Stimulated activated CD4-positive, alpha-beta T cell treated with anti-CD3 and anti-CD28 coated beads, Interleukin-4, amount 100 ng/mL, for 48 hours (primary cell): ENCODE measurements at places on chromosomes 12 and 14.

GRCh38 chr14:60164712-60165546 is at the start of gene DHRS7:
DHRS7 (minus strand) TSS chr14:60165398; CDS start chr14:60165309, 89 bp downstream.
- DNase-seq = peak; percentile 60

DNA sequence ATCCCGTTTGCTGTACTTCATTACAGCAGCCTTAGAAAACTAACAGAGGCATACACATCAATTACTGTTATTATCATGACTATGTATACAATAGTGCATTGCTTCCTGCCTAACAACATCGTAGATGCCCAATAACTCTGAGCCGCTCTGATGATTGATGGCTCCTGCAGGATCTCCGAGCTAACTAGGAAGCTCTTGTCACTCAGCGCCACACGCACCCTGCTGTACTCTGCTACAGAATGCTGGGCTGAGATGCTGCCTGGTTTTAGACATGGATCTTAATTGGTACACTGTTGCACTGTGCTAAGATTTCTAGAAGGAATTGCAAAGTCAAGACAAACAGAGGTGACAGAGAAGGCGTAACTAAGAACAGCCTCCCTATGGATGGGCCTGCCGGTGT is 169.3 kb downstream of the SLC15A4 start:
- no peak for DNase-seq

DNA sequence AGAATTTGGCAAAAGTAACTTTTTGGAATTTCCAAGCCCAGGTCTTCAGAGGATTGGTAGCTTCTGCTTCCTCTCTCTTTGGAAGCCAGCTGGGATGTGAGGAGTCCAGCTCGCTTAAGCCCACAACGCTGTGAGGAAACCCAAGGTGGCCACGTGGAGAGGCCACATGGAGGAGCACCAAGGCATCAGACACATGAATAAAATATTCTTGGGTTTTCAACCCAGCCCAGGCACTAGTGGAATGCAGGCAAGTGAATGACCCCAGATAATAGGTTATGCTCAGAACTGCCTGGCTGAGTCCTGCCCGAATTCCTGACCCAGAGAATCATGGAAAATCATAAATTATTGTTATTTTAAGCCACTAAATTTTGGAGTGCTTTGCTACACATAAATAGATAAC is 119.7 kb upstream of the PARP11 start:
- DNase-seq = no peak

DNA sequence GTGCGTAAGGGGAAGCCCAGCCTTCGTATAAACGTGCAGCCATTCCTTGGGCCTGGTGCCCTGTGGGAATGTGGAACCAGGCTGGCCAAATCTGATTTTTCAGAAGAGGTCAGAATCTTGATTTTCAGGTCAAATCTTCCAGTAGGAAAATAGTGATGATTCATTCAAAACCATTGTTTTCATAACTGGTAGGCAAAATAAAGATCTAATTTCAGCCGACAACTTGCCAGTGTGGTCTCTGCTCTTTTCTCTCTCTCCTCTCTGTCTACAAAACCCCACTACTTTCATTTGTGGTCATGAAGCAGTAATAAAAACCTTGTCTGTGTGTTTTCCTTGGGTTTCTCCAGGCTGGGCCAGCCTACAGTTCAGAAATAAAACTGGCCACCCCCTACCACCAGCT is 135.1 kb downstream of the RBM19 start:
- DNase-seq = no peak

GRCh38 chr12:47910486-47910885 is 5.7 kb upstream of the VDR start:
- no peak for DNase-seq

GRCh38 chr12:104649217-104649824 is 192.6 kb downstream of the CHST11 start:
- no peak for DNase-seq

DNA sequence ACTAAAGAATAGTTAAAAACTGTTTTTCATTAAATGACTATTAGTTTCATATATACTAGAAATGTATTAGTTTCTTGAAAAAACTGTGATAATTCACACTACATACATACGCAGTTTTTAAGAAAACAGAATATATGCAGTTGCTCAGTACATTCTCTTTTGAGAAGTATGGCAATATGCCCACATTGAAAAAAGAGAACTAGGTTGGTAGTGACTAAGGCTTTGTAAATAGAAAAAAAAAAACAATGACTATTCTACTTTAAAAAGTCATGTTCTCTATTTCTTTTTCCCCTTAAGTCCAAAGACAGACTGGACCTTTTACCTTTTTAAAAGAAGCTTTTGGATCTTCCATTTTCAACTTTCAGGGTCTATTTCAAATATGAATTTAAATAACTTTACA is 25.0 kb downstream of the SNX6 start:
- no peak for DNase-seq

DNA sequence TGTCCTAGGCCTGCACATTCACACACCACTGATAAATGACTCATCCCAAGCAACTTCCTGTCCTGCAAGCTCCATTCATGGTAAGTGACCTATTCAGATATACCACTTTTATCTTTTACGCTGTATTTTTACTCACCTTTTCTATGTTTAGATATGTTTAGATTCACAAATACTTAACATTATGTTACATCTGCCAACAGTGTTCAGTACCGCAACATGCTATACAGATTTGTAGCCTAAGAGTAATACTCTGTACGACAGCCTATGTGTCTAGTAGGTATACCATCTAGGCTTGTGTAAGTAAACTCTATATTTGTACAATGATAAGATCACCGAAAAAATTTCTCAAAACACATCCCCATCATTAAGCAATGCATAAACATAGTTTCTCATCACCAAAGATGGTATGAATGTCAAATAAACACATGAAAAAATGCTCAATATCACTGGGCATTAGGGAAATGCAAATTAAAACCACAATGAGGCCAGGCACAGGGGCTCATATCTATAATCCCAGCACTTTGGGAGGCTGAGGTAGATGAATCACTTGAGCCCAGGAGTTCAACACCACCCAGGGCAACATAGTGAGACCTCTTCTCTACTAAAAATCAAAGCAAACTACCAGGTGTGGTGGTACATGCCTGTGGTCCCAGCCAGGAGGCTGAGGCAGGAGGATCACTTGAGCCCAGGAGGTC is 20.7 kb downstream of the ATXN2 start:
- DNase-seq = no peak

GRCh38 chr14:70879448-70879847 is 27.8 kb upstream of the PCNX1 start:
- no peak for DNase-seq

GRCh38 chr12:77648716-77649115 is 182.0 kb upstream of the NAV3 start:
- no peak for DNase-seq

DNA sequence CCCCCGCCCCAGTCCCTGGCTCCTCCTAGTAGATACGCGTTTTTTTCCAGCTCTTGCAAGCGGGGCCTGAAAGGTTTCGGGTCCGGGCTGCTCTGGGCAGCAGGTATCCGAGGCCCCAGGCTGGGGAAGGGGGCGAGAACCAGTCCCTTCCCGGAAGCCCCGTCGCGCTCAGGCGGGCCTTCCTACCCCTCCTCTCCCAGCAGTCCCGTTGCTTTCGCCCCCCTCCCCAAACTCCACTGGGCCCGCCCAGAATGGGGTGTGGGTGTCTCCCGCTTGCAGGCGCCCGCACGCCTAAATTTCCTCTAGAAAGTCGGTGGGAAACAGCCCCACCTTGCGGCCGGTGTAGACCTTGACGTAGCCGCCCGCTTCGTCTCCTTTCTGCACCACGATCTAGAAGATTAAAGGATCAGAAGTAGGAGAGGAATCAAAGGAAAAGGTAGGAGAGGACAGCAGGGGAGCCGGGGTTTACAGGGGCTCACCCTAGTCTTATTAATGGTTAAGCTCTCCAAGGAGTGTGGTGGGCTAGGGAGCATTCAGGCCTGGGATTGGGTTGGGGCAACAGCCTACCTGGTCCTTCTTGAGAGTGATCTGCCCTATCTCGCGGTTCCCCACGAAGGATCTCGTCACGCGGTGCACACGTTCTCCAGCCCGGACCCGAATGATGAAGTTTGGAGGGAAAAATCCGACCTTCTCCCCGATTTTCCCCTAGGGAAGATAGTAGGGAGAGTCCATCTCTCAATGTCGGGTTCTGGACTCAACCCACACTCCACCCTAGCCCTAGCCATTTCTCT is 7.3 kb downstream of the STAC3 start:
- peak; percentile 73 for DNase-seq

GRCh38 chr12:94987076-94987669 is 16.3 kb downstream of the NDUFA12 start:
- DNase-seq = no peak

DNA sequence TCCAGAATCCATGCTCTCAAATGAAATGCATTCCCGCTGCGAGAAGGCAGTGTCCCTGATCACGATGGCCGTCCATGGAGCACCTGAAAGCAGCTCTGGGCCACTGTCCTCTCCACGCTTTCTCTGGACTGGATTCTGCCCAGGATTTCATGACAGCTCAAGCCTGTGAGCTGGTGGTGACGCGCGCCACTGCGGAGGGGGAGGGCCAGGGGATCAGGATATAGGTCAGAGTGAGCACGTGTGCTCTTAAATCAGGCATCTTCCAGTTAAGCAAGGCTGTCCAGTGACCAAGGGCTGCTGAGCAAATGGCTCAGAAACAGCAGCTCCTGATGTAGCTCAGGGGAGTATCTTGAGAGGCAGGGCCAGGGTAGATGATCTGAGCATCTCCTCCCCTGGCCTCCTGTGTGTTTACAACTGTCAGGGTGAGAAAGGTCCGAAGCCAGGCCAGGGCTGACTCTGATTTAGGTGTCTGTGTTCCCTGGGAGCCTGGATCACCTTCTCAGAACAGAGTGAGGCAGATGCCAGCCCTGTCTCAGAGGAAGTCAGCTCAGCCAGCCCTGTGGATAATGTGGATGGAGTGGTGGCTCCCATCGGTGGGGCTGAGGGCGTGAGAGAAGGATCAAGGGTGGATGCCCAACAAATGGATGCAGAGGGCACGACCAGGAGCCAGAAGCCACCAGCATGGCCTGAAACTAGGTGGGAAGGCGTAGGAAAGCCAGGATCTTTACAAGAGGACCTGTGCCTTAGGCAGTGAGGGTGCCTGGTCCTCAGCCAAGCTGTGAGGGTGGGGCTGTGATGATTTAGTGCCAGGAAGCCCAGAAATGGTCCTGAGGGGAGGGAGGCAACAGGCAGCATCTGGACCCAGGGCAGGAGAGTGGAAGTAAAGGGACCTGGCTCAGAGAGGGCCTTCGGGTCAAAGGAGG is 55.3 kb downstream of the ELK3 start:
- no peak for DNase-seq

DNA sequence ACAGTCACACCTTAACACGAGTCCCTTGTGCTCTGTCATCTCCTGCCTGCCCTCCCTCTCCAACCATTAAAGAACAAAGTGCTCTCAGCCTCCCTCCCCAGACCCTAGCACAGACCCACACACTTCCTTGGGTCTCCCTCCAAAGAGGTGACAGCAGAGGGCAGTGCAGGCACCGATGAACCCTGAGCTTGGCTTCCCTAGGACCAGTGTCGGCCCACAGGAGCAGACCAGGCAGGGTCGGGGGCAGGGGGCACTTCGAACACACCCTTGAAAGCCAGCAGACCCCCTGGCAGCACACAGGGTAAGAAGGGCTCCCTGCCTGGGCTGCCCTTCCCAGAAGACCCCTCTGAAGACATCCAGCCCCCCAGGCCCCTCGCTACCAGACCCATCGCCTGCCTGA is 7.0 kb downstream of the CDK2AP1 start:
- no peak for DNase-seq

GRCh38 chr14:96368534-96368933 is 5.2 kb downstream of the GSKIP start:
- no peak for DNase-seq

GRCh38 chr12:98612696-98613334 is 19.3 kb downstream of the SLC25A3 start:
- DNase-seq = no peak

DNA sequence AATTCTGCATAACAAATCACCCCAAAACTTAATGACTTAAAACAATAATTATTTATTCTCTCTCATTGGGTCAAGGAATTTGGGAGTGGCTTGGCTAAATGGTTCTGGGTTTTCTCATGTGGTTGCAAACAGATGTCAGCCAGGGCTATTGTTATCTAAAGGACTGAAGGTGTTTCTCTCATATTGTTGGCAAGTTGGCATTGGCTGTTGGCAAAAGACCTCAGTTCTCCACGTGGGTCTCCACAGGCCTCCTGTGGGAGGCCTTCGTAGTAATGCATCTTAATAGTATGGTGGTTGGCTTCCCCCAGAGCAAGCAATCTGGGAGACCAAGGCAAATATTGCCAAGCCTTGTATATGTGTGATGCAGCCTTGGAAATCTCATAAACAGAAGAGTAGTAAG is 14.4 kb downstream of the GALNT16 start:
- DNase-seq = no peak

GRCh38 chr12:46233423-46233822 is 35.4 kb downstream of the SLC38A1 start:
- DNase-seq = no peak

DNA sequence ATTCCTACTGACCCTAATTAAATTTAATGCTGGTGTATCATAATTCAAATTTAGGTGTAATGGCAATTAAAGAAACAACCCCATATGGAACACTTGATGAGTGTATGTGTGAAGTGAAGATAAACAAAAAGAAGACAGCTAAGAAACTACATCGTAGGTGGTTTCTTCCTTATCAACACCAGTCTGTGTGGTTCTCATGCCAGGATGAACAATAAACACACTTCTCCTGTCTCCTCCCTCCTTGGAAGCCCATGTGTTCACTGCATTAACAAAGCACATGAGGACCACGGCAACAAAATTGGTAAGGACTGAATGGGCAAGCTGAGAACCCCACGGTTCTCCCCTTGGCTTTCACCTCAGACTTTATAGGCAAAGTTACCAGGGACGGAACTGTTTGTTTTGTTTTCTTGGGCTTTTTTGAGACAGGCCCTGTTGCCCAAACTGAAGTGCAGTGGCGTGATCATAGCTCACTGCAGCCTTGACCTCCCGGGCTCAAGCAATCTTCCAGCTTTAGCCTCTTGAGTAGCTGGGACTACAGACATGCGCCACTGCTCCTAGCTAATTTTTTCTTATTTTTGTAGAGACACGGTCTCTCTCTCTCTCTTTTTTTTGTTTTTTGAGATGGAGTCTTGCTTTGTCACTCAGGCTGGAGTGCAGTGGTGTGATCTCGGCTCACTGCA is 71.0 kb downstream of the TRAFD1 start:
- no peak for DNase-seq

DNA sequence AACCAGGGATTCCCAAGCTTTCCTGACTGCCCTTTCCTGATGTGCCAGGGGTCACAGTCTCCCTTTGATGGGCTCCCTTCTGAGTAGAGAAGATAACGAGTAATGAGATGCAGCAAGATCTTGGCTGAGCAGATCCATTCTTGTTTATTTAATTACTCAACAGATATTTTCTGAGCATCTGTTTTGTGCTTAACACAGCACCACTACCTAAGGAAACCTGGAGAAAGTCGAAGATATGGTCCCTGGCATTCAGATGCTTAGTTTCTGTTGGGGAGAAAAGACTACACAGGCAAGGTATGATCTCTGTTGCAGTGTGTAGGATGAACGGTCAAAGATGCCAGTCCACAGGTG is 3.9 kb downstream of the AJUBA start:
- no peak for DNase-seq

DNA sequence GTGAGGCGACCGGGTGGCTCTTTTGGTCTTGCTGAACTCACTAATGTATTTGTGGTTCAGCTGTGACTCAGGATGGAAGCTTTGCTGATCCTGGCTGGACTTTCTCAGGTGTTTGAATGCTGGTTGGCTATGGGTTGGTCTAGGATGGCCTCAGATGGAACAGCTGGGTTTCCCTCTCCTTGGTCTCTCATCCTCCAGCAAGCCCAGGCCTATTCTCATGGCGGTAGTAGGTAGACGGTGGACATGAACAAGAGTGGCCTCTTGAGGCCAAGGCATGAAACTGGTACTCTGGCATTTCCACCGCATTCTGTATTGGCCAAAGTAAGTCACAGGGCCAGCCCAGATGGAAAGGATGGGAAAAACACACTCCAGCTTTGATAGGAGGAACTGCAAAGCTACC is 11.8 kb upstream of the POLR3B start:
- DNase-seq = no peak
